CD4-positive, alpha-beta T cell (primary cell): ENCODE measurements at places on chromosomes 16 and 17. TPM values are rescaled to one million over a fixed set of nuclear protein-coding genes. Genes with fewer than 3 reads are reported as not detected.

DNA sequence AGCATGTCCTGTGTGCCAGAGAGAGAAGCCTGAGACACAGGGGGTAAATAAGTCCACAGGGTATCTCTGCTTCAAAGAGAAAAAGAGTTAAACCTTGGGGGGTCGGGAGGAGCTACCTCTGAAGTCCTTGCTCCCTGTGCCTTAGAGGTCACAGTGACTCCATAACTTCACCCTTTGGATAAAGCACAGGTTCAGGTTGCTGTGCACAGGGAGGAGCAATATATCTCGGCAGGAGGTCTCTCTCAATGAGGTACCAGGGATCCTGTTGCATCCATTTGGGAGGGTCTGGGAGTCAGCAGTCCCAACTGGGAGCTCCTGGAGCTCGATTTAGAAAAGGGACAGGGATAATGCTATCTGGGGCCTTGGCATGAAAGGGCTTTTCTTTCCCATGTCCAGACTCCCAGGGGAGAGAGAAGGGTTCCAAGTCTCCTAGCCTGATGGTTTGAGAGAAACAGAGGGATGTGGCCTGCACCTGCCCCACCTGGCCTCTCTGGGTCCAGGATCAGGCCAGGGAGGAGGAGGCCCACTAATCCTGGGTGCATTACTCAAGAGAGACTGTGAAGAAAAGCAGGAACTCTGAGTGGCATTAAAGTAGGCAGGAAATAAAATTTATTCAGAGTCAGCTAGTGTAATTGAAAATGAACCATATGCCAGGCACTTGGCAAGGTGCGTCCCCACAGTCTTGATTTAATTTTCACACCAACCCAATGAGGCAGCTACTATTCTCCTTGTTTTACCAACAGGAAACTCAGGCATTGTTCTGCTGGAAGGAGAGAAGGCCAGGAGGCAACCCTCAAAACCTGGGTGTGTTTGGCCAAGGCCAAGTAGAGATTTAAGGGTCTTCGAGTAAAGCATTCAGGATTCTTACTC is 40.7 kb downstream of the CUEDC1 start:
- no peak for DNase-seq
- H3K36me3 ChIP-seq = no peaks in the 10 kb centered on the region
- no peaks in the 10 kb centered on the region for H3K4me1 ChIP-seq
- H3K27me3 ChIP-seq = no peaks in the 10 kb centered on the region
- H3K27ac ChIP-seq = no peak overlapping the region

GRCh38 chr16:67210069-67210937 is 11.4 kb downstream of the ELMO3 start:
- H3K4me1 ChIP-seq = no peaks in the 10 kb centered on the region
- H3K27me3 ChIP-seq = no peaks in the 10 kb centered on the region
- no peak overlapping the region for H3K4me3 ChIP-seq
- DNase-seq = no peak
- H3K27ac ChIP-seq = no peak overlapping the region

- H3K4me3 ChIP-seq = no peak overlapping the region
- peaks cover 17% of the 10 kb centered on the region for H3K36me3 ChIP-seq
- H3K27ac ChIP-seq = no peak overlapping the region
- DNase-seq = no peak
- no peaks in the 10 kb centered on the region for H3K27me3 ChIP-seq
- H3K4me1 ChIP-seq = no peaks in the 10 kb centered on the region
Measured at GRCh38 chr16:23615805-23616204, 19.7 kb upstream of the NDUFAB1 start.

DNA sequence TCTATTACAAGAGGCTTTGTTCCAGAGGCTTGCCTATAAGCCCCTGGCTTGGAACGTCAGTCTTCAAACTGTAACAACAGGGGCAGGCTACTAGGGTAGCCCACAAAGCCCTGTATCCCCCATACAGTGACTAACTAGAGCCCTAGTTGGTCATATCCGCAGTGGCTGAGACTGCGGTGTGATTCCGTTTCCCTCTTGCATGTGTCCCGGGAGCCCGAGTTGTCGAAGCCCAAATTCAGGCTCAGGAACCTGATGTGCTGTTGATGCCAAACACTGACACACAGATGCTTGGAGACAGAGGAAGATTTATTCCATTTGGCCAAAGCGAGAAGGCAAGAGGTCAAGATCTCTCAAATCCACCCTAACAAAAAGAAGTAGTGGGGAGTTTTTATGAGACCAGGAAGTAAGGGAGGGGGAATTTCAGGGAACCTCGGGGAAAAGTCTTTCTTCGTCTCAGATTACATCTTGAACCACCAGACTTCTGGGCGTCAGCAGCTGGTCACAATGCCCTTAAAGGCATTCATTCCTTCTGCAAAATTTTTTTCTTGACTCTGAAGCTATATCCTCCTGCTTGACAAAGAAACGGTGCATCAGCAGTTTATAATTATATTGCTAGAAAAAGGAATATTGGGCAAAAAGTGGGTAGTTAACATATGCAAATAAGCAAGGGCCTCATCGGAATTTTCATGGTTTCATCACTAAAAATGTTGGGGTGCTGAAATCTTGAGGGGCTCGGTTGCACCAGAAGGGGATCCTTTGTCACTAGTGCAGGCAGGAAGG is 879 bp downstream of the SLFN5 start:
- no peaks in the 10 kb centered on the region for H3K27me3 ChIP-seq
- H3K4me1 ChIP-seq = peaks cover 39% of the 10 kb centered on the region
- peak overlapping the region; percentile 99 for H3K27ac ChIP-seq
- H3K36me3 ChIP-seq = peaks cover 38% of the 10 kb centered on the region
- DNase-seq = peak; percentile 75

DNA sequence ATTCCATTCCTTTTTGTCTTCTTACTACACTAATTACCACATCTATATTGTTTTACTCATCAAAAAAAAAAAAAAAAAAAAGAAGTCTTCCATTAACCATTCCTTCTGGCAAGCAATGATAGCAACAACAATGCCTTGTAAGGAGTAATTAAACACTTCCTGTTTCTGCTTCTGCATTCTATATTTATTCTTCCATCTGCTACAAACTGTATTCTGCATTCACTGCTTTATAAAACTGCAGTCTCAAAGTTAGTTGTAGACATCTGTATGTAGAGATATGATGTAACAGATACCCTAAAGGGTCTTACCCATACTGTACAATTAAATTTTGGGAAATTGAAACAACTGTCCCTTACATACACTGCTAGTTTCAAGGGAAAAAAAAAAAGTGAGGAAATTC is 28.7 kb upstream of the ABCA6 start:
- H3K27me3 ChIP-seq = no peaks in the 10 kb centered on the region
- no peak overlapping the region for H3K4me3 ChIP-seq
- no peaks in the 10 kb centered on the region for H3K36me3 ChIP-seq
- H3K27ac ChIP-seq = no peak overlapping the region

GRCh38 chr16:30335598-30336474 is 19.3 kb downstream of the CD2BP2 start:
- peak overlapping the region; percentile 58 for H3K4me3 ChIP-seq
- no peak for DNase-seq
- H3K4me1 ChIP-seq = peaks cover 17% of the 10 kb centered on the region
- H3K27me3 ChIP-seq = no peaks in the 10 kb centered on the region

Gene KCNAB3
- total RNA-seq = 7.1 TPM

Gene IRX3
- total RNA-seq = not detected
